Tibial artery (tissue), 4 donors: ENCODE measurements at places on chromosomes 13 and 19.

GRCh38 chr19:48651683-48652048 is 5.7 kb upstream of the CA11 start:
- no peaks in the 10 kb centered on the region for H3K4me1 ChIP-seq
- no peaks in the 10 kb centered on the region for H3K27me3 ChIP-seq
- H3K36me3 ChIP-seq, result no peaks in the 10 kb centered on the region
- no peak for DNase-seq

DNA sequence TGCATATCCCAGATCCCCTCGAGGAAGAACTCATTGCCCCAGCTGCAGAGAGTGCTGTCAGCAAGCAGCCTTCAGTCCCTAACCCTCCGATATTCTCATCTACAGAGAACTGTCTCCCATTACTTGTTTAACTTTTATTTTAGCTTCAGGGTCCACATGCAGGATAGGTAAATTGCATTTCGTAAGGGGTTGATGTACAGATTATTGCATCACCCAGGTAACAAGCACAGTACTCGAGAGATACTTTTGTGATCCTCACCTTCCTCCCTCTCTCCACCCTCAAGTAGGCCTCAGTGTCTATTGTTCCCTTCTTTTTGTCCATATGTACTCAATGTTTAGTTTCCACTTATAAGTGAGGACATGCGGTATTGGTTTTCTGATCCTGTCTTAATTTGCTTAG is 171.5 kb upstream of the IRS2 start:
- H3K27ac ChIP-seq, result no peak overlapping the region
- H3K4me1 ChIP-seq, result no peaks in the 10 kb centered on the region
- H3K4me3 ChIP-seq, result no peak overlapping the region
- H3K36me3 ChIP-seq, result no peaks in the 10 kb centered on the region
- no peaks in the 10 kb centered on the region for H3K27me3 ChIP-seq

GRCh38 chr13:75181906-75182305 is 300.1 kb downstream of the TBC1D4 start:
- H3K36me3 ChIP-seq, result no peaks in the 10 kb centered on the region
- DNase-seq, result no peak
- H3K27me3 ChIP-seq, result no peaks in the 10 kb centered on the region
- H3K27ac ChIP-seq, result no peak overlapping the region
- no peaks in the 10 kb centered on the region for H3K4me1 ChIP-seq

DNA sequence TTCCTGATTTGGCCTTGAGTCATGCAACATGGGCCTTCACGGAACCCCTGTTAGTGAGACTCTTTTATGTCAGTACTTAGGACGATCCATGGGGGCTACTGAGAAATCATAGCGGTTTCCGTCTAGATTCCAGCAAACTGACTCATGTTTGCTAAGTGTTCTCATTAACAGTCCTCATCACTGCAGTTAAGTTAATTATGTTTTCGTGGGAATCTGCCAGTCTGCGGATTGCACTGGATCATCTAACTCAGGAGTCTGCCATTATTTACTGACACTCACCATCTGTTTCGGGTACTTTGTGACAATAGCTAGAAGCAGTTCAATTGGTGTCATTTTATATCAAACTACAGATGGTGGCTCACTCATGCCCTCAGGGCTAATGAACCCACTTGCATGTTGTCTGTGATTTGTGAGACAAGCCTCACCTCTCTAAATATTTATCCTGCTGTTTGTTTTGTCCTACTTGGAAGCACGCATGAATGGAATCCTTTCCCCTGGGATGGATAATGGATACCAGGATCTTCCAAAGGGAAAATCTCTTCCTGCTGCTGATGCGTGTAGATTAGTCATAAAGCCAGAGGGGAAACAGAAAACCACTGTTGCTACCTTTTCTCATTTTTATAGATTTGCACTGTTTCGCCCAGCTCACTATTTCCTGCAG is 61.8 kb downstream of the RAB20 start:
- no peak overlapping the region for H3K4me3 ChIP-seq
- peak overlapping the region; percentile 25 for H3K27ac ChIP-seq
- peaks cover 93% of the 10 kb centered on the region for H3K36me3 ChIP-seq
- no peaks in the 10 kb centered on the region for H3K4me1 ChIP-seq

DNA sequence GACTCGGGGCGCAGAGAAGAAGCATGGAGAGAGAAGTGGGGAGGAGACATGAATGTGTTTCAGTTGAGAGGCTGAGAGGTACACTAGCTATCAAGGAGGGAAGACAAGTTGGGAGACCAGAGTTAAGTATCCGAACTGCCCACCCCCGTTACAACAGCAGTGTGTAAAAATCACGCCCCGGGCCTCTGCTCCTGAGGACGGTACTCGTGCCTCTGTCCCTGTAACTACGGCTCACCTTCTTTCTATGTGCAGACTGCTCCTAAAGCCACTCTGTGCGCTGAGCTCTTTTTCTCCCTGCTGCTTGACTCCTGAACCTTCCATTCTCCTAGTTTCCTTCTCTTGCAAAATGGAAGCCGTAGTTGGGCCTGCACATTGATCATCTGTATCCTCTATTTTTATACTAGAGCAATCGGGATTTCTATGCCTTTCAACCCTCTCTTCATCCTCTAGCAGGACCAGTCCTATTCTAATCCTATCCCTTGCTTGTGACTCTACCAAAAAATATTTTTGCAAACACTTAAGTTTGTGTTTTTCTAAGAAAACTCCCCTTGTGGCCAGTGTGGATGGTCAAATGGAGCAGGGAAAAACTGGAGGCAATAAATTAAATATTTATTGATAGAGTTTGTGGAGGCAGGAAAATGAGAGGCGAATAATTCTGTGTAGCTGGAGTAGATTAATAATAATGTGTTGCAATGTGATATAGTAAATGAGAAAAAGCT is 569 bp downstream of the POLR1D start:
- peak overlapping the region; percentile 95 for H3K4me3 ChIP-seq
- H3K27ac ChIP-seq, result peak overlapping the region; percentile 97
- peaks cover 34% of the 10 kb centered on the region for H3K4me1 ChIP-seq
- H3K36me3 ChIP-seq, result no peaks in the 10 kb centered on the region
- no peaks in the 10 kb centered on the region for H3K27me3 ChIP-seq

DNA sequence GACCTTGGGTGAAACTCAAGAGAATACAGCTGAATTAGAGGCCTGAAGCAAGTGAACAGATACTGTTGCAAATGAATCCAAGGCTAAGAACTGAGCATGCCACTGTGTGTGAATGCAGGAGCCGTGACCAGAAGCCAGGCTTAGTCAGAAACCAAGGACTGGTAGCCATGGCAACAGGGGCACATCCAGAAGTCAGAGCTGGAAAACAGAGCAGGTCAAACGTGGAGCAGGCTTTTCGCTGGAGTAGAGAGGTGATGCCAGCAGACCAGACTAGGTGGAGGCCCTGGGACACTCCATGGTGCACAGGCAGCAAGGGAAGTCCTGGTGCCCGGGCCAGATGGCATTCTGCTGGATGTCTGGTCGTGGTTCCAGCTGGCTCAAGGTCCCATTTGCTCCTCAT is 564.1 kb downstream of the PCDH9 start:
- H3K36me3 ChIP-seq, result no peaks in the 10 kb centered on the region
- no peak for DNase-seq
- H3K4me1 ChIP-seq, result no peaks in the 10 kb centered on the region
- no peaks in the 10 kb centered on the region for H3K27me3 ChIP-seq
- no peak overlapping the region for H3K27ac ChIP-seq
- H3K4me3 ChIP-seq, result no peak overlapping the region
